ENCODE measurements at places on chromosomes 3 and 15.

- no peak for DNase-seq
Observed at GRCh38 chr15:55869660-55870059, 123.8 kb downstream of the NEDD4 start.

GRCh38 chr3:57948080-57948671 is 60.0 kb upstream of the FLNB start:
- no peak for DNase-seq

DNA sequence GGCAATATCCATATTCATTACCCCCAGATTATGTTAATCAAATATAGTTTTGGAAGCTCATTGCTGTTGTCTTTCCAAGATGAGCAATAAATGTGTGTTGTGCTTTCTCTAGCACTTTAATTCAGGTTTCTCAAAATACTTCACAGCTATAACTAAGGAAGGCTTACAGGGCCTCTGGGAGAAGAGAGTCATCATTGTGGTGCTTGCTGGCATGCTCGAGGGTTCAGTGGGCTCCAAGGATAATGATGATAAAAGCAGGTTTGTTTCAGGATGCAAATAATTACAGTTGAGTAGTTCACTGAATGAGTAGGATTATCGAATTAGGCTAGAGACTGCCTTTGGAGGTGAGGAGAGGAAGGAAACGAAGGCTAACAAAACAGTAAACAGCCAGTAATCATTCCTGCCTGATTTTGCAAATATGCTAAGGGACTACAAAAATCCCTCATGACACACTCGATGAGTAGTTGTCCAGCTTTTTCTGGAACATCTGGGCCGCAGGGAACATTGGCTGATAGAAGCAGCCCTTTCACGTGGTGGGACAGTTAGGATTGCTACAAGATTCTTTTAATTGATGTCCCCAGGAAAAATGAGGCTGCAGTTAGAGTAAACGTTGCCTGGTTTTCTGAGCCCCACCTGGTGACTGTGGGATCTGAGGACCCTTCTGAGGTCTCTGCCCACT is 54.1 kb downstream of the SLC7A14 start:
- no peak for DNase-seq

DNA sequence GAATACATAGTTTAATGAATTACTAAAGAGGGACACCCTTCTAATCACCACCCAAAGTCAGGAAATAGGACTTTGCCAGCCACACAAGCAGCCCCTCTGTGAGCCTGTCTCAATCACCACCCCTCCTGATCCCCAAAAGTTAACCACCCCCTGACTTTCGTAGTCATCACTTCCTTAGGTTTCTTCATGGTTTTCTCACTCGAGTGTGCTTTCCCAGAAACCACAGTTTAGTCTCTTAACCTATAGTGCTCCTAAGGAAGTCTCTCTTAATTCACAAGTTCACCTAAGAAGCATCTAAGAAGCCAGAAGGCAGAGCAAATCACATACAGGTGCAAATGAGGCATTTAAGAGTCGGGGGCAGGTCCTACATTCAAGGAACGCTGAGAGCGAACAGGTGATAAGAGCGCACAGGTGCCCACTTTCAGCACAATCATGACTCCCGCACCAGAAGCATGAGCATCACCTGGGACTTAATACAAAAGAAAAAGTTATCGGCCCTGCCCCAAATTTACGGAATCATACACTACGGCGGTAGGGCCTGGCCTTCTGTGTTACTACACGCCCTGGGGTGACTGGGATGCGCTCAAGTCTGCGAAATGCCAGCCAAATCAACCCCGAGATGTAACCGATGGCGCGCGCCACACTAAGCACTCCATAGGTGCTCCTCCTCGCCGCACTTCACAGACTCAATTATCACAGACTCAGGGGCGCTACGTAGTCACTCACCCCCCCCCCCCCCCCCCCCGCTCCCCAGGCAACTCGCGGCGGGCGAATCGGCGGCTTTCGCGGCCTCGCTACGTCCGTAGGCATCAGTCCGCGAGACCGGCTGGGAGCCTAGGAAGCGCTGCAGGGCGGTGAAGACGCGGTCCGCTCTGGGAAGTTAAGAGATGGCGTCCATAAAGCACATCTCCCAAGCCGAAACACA is 815 bp downstream of the ULK4 start:
- DNase-seq = peak; percentile 18

DNA sequence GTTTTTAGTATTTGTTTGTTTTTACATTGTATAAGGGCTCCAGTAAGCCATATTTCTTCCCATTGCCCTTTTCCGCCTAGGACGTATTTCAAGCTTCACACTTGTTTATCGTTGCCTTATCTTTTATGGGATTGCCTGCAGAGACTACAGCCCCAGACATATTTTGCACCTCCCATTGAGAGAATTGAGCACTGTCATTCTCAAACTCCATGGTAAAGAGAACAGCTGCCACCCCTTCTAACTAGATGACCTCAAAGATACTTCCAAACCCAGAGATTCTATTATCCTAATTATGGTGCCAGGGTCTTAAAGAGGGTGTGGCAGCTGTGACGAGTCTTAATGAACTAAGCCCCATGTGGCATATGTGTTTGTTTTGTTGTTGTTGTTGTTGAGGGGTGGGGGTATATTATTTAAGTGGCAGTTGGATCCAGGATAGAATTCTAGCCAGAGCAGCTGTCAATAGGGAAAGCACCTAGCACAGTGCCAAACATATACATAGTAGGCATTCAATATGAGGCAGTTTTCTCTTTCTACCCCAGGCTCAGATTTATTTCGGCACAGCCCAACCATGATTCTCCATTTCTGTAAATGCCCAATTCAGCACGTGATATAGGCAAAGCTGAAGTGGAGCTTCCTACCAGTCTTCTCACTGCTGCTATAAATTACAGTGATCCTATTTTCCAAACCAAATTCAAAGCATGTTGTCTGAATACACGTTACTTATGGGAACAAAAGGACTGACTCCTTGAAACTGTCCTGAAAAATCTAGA is 932 bp upstream of the TP53BP1 start:
- DNase-seq = no peak

DNA sequence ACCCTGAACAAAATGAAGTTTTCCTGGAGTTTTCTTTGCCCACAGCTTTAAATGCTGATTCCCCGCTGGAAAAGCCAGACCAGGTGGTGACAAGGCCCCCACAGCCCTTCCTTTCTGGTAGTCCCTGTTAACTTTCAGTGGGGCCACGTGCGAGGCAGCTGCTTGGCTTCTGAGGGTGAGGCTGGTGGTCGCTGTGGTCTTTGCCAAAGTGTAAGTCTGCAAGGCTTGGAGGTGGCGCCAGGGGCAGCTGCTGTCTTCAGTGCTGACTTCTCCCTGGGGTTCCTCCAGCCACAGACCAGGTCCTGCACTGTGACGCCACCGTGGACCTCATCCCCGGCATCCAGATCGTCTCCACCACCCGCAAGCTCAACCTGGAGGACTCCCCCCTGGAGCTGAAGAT is 54.1 kb upstream of the TAMM41 start:
- DNase-seq = no peak

GRCh38 chr15:58486062-58486461 is 54.3 kb downstream of the LIPC start:
- DNase-seq = no peak

GRCh38 chr3:167830007-167830406 is 94.5 kb downstream of the SERPINI1 start:
- no peak for DNase-seq

GRCh38 chr3:186193534-186194450 is 84.9 kb upstream of the ETV5 start:
- no peak for DNase-seq
